ENCODE measurements at places on chromosomes 1 and 21.

DNA sequence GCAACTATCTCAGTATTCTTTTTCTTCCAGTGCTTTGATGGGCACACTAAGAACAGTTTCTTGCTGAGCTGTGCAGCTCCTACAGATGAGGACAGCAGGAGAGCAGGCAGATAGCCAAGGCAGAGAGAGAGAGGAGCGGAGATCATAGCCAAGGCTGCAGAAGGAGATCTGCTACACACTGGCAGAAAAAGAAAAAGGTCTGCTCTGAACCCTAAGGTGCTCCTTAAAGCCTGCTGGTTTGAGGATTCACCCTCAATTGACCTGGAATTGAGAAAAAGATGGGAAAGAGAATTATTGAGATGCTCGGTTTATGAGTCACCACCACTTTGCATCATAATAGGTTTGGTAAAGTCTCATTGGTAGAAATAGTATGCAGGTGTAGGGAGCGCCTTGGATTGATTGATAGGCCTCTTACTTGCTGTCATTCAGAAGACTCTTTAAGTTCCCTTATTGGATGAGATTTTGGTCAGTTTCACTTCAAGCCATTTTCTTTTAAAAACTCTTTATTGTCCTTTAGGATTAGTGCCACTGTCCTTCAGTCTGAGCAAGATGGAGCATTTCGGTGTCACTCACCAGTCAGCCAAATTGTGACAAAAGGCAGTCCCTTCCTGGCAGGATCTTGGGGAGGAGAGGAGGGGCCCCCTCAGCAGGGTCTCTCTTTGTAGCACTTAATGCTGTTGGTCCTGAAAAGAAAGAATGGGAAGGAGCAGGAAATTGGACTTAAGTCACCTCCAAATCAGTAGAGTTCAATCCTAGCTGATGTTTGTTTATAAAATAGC, 685.0 kb downstream of the ADGRL2 start:
- DNase-seq, result peak; percentile 76

GRCh38 chr1:205082431-205082830, 1.8 kb downstream of the TMEM81 start:
- DNase-seq, result no peak

GRCh38 chr1:46606255-46606965, 2.3 kb upstream of the MKNK1 start:
- DNase-seq, result peak; percentile 77

DNA sequence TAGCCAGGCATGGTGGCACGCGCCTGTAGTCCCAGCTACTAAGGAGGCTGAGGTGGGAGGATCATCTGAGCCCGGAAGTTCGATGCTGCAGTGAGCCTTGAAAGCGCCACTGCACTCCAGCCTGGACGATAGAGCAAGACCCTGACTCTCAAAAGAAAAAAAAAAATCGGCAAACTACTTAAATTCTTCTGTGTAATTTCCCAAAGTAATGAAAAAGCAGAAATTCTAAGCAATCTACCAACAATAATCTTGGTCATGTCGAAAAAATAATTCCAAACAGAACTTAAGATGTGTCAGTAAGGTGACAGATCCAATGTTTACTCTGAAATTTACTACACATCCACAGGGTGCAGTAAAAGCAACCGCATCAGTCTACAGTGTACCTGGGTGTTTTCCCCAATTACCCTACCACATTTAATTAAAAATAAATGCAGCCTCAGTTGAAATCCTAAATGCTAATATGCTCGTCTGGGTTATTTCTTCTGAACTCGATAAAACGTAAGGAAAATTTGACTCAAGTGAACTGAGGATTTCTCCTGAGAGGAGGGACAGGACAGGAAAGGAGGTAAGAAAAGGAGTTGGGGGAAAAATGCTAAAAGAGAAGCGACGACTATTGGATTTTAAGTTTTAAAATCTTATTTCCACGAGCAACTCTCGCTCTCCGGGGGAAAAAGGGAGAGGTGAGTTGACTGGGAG, 801 bp downstream of the EPRS1 start:
- peak; percentile 18 for DNase-seq

- DNase-seq, result peak; percentile 35
Observed at GRCh38 chr1:63723602-63724001, 50.2 kb upstream of the ROR1 start.

DNA sequence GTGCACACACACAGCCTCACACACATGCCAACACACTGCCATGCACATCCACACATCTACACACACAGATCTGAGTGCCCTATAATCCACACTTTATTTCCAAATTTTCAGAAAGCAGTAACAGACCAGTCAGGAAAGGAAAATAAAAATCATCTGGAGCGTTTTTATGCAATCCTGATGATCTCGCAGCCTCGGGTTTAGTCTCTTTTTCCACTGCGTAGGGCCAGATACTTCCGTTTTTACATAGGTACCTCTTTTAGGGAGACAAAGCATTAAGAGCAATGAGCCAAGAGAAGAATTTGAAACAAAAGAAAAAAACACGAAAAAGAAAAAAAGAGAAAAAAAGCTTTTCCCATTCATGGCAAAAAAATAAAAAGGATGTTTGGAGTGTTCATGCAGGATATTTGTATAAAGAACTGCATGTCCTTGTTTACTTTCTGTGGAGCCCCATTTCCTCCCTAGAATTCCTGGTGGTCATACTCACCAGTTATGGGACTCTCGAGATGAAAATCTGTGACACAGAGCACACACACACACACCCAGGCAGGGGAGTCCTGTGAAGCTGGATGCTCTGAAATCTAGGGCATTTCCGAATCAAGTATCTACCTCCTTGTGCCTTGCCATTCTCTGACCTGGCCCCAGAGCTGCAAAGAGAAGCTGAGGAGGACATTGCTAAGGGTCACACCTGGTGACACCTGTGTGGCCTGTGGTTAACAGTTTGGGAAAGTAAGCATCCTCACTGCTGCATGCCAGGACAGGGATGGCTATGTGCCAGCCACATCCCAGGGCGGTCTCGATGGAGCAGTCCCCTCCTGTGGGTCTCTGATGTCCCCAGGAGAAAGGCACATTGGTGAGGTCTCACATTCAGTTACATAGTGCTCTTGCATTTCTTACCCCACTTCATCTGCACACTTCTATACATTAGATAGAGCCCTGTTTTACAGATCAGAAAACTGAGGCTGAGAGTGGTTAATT, 83.6 kb downstream of the RUNX1 start:
- DNase-seq, result peak; percentile 63

GRCh38 chr1:159040893-159041724, 31.4 kb downstream of the IFI16 start:
- no peak for DNase-seq

DNA sequence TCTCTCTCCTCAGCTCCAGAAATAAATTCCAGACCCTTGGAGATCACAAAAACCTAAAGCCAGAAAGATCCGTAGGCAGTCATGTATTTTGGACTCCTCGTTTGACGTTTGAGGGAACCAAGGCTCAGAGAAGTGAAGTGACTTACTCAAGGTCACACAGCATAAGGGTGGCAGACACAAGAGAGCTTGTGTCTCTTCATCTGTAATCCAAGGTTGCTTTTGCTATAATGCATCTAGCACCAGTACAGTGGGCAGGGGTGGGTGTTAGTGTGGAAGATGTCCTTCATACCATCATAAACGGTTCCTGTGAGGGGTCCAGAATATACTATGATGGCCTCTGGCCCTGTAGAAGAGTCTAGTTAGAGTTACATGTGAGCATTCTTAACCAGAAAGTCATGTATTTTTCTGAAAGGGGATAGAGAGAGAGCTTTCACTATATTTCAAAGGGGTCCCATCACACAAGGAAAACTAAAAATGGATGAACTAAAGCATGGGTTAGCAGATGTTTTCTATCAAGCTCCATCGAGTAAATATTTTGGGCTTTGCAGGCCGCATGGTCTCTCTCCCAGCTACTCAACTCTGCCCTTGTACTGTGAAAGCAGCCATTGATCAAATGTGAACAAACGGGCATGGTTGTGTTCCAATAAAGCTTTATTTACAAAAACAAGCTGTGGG, 144.9 kb downstream of the TOMM20 start:
- no peak for DNase-seq

GRCh38 chr1:29363536-29363935, 127.2 kb downstream of the PTPRU start:
- no peak for DNase-seq

All from kidney tubule cell (primary cell).